ENCODE measurements at places on chromosomes 12 and 14.

- DNase-seq = no peak
These were observed 12.0 kb downstream of the SOAT2 start for GRCh38 chr12:53115112-53115890.

GRCh38 chr12:6097411-6097810 lies 27.1 kb downstream of the VWF start:
- no peak for DNase-seq

DNA sequence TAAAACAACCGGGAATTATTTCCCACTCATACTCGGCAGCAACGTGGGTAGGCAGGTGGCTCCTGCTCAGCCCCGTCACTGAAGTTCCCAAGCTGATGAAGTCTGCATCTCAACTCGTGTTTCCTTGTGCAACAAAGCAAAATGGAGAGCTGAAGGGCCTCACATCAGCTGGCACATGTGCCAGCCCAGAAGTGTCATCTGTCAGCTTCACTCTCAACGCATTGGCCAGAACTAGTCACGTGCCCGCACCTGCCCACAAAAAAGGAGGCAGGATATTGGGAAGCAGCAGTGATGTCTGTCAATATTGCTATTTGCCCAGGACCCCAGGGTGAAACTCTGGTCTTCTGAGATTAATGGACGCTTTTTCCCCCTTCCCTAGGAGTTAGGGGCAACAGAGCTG lies 344.0 kb downstream of the BCL11B start:
- DNase-seq = no peak

GRCh38 chr14:32013083-32013482 lies 64.0 kb upstream of the ARHGAP5 start:
- no peak for DNase-seq

GRCh38 chr12:51886021-51886710 lies 1.7 kb upstream of the ANKRD33 start:
- DNase-seq = peak; percentile 51

GRCh38 chr14:21023817-21024584 lies 860 bp downstream of the NDRG2 start:
- DNase-seq = no peak

GRCh38 chr14:92897922-92898565 lies 24.9 kb upstream of the CHGA start:
- no peak for DNase-seq

DNA sequence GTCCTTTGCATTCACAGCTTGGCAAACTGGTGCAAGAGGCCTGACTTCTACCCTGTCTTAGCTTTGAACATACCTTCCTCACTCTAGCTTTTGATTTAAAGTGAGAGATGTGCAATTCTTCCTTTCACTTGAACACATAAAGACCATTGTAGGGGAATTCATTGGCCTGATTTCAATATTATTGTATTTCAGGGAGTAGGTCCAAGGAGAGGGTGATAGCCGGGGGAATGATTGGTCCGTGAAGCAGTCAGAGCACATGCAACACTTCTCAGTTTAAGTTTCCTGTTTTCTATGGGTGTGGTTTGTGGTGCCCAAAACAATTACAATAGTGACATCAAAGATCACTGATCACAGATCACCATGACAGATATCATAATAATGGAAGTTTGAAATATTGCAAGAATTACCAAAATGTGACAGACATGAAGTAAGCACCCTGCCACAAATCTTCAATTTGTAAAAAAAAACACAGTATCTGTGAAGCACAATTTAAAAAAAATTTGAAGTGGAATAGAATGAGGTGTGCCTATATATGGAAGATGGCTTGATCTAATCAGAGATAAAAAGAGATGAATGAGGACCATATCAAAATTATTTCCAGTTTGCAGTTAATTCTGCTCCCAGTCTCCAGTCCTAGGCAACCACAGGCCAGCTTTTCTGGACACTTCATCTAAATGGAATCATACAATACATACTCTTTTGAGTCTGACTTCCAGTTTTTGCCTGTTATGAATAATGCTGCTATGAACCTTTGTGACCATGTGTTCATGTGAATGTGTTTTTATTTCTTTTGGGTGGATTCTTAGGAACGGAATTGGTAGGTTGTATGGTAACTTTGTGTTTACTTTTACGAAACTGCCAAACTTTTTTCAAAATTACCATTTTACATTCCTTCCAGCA lies 23.2 kb downstream of the BORCS5 start:
- no peak for DNase-seq

DNA sequence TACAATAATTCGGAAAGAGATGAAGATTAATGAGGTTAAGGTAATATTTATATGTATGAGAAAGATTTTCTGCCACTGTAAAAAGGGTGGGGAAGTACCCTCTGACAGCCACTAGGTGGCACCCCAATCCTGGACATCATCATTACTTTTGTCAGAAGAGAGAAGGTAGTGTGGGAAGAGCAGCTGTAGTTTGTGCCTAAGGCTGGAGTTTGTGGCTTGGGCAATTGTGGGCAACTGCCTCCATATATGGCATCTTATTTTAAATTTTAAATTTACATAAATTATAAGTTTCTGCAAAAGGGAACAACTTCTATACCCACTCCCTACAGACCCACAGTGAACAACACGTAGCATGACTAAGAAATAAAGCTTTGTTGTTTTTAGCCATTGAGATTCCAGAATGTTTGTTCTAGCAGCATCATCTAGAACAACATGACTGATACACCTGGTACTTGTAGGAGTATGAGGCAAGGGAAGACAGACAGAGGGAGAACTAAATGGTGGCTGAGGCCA lies 34.4 kb upstream of the SYCP3 start:
- DNase-seq = peak; percentile 35

DNA sequence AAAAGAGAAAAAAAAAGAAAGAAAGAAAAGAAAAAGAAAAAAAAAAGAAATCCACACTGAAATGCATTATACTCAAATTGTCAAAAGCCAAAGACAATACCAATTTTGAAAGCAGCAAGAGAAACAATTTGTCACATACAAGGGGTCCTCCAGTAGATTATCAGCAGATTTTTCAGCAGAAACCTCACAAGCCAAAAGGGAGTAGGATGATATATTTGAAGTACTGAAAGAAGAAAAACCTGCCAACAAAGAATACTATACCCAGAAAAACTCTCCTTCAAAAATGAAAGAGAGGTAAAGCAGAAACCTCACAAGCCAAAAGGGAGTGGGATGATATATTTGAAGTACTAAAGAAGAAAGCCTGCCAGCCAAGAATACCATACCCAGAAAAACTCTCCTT lies 37.1 kb upstream of the ANO6 start:
- no peak for DNase-seq
